ENCODE measurements at places on chromosomes 3 and 15. TPM values are rescaled to one million over a fixed set of nuclear protein-coding genes. Genes with fewer than 3 reads are reported as not detected.

GRCh38 chr3:20405744-20406143 lies 219.7 kb upstream of the SGO1 start:
- DNase-seq = no peak

DNA sequence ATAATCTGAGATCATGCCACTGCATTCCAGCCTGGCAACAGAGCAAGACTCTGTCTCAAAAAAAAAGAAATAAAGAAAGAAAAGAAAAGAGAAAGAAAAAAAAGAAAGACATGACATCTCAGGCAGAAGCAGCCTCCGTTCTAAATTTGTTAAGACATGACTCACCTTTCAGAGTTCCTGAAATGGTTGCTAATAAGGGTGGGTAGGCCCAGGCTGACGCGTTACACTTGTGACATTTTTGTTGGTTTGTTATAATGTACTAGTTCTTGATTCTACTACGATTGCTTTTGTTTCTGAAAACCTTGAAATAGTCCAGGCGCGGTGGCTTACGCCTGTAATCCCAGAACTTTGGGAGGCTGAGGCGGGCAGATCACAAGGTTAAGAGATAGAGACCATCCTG lies 21.0 kb downstream of the SLC25A20 start:
- no peak for DNase-seq

MOBP gene
- total RNA-seq = not detected

DNA sequence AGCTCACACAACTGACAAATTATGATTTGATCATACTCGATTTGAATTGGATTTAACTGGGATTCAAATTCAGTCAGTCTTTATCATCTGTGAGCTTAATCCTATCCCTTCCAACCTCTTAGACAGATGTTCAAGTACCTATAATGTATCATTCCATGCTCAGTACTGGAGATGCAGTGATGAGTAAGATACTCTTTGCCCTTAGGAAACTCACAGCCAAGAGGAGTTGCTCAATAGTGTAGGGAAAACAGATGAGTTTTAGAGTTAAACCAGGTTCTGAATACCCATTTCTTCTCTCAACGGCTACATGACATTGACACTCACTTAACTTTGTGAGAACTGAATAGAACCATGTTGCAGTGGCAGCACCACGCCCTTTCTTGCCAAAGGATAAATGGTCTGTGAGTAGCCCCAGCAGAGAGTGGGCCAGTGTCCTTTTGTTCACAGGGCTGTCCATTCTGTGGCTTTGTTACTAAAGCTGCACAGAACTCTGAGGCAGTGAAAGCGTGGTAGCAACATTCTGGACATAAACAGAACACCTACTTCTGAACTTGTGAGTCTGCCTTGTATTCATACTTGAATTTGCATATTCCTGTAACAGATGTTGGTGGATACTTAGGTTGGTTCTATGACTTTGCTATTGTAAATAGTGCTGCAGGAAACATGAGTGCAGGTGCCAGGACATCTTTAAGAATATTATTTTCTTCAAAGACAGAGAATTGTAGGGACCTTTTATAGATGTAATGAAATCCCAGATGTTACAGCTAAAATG lies 91.6 kb downstream of the RASA2 start:
- DNase-seq = no peak

BUB1B gene
- total RNA-seq = 67.8 TPM

DNA sequence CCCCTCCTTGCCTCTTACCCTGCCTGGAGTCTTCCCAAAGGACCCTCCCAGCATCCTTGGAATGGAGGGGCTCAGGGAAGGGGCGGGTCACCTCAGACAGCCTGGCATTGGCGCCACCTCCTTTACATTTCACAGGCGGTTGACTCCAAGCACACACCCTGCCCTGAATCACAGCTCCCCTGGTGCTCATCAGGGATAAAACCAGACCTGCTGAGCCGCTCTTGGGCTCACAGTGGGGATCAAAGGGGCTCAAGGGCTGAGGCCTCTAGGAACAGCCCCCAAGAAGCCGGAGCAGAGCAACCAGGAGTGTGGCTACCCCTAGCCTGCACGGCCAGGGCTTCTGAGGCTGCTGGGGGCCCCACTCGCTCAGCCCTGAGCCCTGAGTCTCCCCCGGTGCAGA lies 16.6 kb downstream of the LINGO1 start:
- DNase-seq = no peak

DNA sequence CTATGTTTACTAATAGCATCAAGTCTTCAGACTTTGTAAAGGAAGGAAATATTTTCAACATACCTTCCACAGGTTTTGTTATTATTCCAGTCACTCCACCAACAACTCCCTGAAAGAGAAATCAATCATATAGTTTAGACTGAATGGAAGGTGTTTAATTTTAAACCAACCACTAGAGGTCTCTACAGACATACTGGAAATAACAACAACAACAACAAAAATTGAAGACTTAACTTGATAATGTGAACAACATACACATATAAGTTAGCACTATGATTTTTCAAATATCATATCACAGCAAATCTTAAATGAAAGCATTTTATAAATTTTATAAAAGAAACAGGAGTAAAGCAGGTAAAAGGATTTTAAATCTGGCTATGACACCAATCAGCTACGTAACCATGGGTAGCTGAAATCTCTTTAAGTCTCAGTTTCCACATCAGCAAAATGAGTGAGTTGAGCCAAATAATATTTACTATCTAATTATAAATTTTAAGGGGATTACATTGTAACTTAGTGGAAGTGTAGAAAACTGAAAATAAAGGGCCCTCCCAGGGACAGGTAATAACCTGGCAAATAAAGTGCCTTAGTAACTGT lies 188.2 kb downstream of the VPS13C start:
- DNase-seq = no peak

DNA sequence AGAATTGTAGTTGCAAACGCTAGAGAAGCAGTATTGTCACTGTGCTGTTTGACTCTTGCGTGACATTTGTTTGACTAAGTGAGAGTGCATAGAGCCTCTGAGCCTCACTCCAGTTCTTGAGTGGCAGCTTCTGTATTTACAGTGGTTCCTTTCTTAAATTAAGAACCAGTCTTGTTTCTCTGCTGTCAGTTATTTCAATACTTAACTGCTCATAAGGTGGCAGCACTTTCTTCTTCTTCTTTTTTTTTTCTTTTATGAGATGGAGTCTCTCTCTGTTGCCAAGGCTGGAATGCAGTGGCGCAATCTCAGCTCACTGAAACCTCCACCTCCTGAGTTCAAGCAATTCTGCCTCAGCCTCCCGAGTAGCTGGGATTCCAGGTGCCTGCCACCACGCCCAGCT lies 372.1 kb downstream of the LPP start:
- DNase-seq = no peak

GRCh38 chr3:165744025-165744424 lies 93.2 kb downstream of the BCHE start:
- DNase-seq = no peak

DNA sequence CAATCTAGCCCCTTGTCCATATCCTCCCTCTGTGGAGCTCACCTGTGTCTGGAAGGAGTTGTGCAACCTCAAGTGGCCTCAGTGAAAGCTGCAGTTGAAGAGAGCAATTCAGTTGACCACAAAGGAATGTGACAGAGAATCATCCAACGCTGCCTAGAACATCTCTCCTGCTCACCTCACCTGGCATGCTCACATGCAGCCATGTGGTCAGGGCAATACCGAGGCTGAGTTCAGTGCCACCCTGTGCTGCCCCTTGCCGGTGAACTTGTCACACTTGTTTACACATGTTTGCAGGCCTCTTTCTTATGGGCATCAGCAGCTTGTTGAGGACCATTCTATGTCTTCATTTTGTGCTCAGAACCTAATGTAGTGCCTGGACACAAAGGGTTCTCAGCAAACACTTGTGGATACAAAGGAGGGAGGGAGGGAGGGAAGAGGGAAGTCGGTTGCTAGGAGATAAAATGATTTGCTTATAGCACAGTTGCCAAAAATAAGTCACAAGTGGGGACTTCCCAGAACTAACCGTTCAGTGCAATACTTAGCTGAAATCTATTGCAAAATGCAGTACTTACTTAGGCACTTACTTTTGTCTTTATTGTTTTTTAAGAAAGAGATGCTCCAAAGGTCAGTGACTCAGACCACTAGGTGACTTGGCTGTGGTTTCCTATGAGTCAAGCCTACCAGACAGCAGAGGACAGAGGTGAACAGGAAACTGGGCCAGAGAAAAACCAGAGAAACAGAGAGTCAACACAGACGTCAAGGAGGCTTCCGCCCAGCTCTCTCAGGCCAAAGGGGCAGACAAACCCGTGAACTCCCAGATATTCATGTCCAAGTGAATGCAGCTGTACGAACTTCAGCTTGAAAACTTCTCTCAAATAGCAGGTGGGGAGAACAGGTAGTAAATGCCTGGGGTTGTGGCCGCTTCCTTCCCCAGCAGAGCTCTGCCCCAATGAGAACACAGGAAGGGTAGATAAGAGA lies 227.8 kb upstream of the CTNNB1 start:
- DNase-seq = peak; percentile 81

DNA sequence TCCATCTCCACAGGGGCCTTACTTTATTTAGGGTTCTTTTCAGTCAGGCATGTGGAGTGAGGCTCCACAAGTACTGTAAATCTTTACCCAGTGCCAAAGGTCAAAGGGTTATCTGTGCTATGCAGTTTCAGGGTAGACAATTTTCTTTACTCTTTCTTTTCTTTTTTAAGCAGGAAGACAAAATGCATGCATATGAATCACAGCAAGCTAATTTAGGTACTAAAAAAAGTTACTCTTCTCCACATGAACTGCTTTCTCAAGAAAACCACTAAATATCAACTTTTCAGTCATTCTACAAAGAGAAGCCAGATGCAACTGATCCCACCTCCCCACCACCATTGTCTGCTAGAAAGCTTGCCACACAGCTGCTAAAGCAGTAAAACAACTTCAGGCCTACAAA lies 73.3 kb upstream of the PYGO1 start:
- DNase-seq = no peak

DNA sequence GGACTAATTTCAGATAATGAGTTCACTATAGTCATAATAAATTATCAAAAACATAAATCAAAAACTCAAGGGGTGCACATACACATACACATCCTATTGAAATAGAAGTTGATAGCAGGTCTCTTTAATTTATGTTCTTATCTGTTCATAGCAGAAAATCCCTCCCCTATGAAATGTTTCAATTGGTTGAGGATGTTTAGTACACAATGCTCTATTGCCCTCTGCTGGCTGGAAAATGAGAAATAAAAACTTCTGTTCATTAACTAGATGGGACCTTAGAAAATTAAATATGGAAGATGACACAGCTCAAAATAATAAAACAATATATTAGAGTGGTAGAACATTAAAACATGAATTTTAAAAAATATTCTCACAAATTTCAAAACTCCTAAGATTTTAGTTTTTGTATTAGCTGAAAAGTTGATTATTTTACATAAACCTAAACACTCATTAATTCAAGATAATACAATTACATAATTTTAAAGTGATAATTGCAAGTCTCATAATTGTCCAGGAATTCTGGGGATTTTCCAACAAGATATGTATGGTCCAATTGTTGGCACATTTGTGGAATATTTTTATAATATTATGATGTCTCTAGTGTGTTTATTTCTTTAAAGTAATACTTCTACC lies 735.0 kb downstream of the ROBO1 start:
- DNase-seq = no peak

LARP6 gene
- total RNA-seq = 66.3 TPM

PLSCR5 gene
- total RNA-seq = not detected

DNA sequence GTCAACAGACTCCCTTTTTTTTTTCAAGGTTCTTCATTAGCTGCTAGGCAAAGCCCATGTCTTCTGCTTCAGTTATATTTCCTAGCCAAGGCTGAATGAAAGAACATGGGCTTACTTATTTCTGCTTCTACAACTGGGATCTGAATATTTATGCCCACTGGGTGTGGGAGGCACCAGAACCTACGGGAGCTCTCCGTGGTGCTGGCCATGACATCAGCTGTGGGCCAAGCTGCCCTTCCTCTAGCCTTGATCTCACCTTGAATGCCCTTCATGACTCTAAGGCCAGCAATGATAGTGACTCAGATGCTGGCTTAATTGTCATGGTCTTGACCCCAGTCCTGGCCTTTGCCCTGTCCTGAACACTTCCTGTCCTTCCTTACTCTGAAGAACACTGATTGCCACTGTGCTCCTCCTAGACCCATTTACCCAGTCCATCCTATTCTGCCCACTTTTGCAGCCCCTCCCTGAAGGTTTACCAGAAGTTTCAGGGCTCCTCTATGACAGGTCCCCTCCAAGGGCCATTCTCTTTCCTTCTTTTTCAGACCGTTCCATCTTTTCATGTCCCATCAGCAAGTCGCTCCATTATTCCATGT lies 32.8 kb upstream of the PRR20G start:
- no peak for DNase-seq

GRCh38 chr3:171806200-171807128 lies 3.8 kb downstream of the PLD1 start:
- peak; percentile 79 for DNase-seq

SLC22A13 gene
- 0.33 TPM for total RNA-seq

GRCh38 chr3:33883951-33884561 lies 85.6 kb downstream of the PDCD6IP start:
- DNase-seq = no peak

CPEB1 gene
- 19.5 TPM for total RNA-seq

- no peak for DNase-seq
Measured at GRCh38 chr15:60363087-60363549, 34.7 kb downstream of the ANXA2 start.

SEC11A gene
- 164 TPM for total RNA-seq

- peak; percentile 50 for DNase-seq
Measured at GRCh38 chr15:74322558-74323180, 44.8 kb downstream of the CYP11A1 start.

CNTN3 gene
- total RNA-seq = not detected

GRCh38 chr15:68512598-68512997 lies 66.2 kb upstream of the CORO2B start:
- DNase-seq = no peak

IL17RB gene
- total RNA-seq = 15.9 TPM

GRCh38 chr3:12186046-12186445 lies 27.3 kb upstream of the TIMP4 start:
- DNase-seq = no peak

- DNase-seq = no peak
Measured at GRCh38 chr3:128297401-128298138, 144.3 kb downstream of the EEFSEC start.

DNA sequence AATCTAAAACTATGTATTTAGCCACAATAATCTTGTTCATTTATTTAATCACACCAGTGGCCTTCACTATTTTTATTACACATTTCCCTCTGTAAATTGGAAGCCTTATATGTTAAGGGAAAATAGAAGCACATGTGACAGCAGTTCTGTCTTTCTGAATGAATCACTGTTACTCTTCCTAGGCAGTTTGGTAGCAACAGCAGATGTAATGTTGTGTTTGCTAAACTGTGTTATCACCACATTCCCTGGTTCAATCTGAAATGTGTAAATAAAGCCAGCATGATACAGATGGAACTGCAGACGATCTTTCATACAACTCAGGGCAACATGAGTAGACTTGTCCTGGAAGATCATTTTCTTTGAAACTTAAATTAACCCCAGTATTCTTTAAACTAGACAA lies 220.1 kb downstream of the MCTP2 start:
- no peak for DNase-seq

GRCh38 chr3:65953881-65954733 lies 84.6 kb downstream of the MAGI1 start:
- DNase-seq = no peak

- no peak for DNase-seq
Measured at GRCh38 chr15:57307527-57308169, 68.7 kb upstream of the CGNL1 start.

GPR160 gene
- total RNA-seq = 0.18 TPM

RTP1 gene
- total RNA-seq = not detected
